ENCODE measurements at places on chromosomes 4 and X.

DNA sequence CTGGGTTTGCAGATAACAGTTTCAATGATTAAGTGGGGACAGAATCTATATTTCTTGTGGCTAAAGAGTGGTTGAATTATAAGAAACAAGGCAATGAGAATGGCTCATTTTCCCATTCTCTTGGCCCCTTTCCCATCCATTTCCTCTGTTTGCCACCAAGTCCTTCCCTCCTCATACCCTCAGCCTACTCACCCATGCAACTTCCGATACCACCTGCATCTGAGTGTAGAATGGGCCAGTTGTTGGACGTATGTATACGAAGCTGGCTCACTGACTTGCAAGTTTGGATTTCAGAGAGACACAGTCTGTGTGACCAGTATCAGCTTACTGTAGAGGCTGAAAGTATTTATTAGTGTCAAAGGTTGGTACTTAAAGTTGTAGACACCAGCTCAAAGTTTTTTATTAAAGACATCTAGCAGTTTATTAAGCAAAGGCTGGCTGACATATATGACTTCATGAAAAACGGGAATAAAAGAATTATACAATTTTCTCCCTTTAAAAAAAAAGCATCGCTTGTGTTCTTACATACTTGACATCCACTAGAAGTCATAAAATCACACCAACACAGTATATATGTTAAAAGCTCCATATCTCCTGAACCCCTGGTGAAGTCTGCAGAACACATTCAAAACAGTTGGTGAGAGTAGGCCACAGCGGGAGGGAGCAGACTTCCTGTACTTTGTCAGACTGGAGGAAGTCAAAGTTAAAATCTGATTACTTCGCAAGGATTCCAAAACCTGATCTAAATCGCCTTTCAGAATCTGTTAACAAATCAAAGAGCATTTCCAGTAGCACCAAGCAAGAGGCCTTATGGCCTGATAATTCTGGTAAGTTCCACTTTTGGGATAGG lies 22.4 kb upstream of the STIM2 start:
- DNase-seq, result no peak

DNA sequence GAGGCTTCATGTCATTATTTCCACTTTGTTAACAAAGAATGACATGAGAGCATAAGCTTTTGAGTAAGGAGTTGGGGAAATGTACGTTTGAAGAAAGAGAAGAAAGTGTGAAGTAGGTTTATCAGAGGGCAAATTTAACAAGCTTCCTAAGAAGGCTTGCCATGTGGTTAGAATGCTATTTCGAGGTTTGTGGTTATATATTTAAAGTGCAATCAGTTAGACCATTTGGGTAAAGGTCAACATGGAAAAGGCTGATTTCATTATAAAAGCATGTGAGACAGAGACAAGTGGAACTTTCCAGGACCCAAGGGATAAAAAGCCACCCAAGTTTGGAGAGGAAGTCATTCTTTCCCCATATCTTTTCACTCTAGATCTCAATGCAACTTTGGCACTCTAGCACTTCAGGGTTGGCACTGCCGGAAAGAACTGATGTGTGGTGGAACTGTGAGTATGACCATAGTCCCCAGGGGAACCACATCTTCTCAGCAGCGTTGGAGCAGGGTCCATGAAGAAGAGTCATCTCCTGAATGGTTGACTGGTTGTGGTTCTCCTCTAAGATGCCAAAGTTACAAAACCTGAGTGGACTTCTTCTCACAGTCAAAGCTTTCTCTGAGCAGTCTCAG lies 529.9 kb downstream of the MID1IP1 start:
- DNase-seq, result no peak

DNA sequence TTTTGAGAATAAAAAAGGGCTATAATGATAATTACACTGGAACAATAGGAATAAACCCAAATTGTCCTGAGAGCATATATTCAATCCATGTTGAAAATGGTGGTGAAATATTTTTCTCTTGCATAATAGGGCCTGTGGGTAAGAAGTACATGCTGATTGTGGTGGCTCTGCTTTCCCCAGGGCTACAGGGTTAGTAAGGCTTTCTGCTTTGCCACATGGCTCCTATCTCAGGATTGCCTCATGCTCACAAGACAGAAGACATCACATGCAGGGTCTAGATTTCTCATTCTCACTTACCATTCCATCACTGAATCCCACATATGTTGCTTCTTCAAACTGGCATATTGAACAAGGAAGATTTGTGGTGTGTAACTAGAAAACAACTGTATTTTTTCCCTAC lies 12.4 kb upstream of the VEGFC start:
- no peak for DNase-seq

- peak; percentile 33 for DNase-seq
These were observed 119.7 kb downstream of the CHRDL1 start for GRCh38 chrX:110675886-110676285.

GRCh38 chr4:144582105-144582850 lies 63.7 kb upstream of the HHIP start:
- DNase-seq, result no peak

DNA sequence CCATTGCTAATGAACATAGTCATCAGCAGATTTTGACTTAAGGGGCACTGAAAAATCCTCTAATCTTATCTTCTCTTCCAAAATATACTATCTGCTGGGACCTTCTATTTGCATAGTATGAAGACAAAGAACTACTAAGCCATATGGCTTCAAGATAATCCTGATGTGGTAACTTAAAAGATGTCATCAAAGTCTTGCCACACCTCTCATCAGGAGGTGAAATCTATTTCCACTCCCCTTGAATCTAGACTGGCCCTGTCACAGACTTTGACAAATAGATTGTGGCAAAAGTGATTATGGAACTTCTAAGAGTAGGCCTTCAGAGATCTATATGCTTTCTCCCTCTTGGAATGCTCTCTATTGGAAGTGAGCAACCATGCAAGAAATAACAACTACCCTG lies 27.3 kb upstream of the TET2 start:
- DNase-seq, result no peak

GRCh38 chrX:85111347-85111746 lies 107.7 kb downstream of the APOOL start:
- peak; percentile 49 for DNase-seq

DNA sequence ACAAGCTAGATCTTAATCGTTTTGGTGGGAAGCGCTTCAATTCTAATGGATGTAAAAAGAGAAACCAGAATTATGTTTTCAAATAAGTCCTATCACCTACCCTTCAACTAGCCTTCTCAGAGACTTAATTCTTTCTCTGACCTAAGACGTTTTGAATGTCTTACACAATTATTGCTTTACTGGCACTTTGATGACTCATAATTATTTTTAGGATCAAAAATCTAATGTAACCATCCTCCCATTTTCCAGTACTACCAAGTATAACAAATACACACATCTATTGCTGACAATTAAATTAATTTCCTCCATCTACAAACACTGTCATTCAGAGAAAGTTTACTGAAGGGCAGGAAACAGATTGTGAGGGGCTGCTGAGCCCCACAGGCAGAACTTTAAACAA lies 108.6 kb downstream of the PPP3CA start:
- no peak for DNase-seq

DNA sequence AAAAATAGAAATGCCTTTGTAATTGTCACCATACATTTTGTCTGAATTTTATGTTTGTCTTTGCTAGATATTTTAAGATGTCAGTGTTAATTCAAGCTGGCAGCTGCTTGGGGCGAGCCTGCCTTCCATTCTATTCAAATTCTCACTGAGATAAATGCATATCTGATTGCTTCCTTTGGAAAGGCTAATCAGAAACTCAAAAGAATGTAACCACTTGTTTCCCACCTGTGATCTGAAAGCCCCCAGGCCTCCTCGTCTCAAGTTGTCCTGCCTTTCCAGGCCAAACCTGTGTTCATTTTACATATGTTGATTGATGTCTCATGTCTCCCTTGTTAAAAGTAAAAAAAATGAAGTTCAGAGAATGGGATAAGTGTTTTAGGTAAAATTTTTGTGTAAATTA lies 318.7 kb upstream of the TECRL start:
- DNase-seq, result peak; percentile 40

GRCh38 chrX:46340696-46341095 lies 204.5 kb downstream of the ZNF674 start:
- DNase-seq, result no peak

DNA sequence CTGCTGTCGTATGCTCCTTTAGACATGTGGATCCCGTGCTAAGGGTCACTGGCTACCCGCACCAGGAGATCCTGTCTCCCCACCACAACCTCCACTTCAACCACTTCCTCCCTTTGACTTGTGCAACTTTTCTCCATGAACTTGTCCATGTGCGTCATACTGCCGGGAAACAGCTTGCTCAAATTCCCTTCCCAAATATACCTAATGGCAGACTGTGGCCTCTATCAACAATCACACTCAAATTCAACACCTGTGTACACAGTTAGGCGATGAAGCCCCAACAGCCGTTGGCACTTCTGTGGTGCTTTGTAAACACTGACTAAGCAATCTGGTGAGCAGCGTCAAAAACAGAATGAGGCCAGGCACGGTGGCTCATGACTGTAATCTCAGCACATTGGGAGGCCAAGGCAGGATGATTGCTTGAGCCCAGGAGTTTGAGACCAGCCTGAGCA lies 49.5 kb downstream of the CD99L2 start:
- DNase-seq, result no peak

DNA sequence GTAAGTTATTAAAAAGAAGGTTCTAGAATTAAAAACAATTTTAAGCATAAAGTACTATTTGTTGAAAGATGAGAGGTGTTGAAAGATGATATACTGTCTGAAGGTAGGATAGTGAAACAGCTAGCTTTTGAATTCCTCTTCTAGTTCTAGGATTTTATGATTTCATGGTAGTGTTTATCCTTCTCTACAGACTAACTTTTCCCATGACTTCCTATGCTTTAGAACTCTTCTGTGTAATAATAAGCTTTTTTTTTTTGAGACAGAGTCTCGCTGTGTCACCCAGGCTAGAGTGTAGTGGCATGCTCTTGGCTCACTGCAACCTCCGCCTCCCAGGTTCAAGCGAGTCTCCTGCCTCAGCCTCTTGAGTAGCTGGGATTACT lies 96.0 kb upstream of the NUDT6 start:
- DNase-seq, result no peak

- DNase-seq, result no peak
These were observed 189.5 kb downstream of the GASK1B start for GRCh38 chr4:157983300-157983699.

- peak; percentile 76 for DNase-seq
These were observed 87.6 kb downstream of the ABLIM2 start for GRCh38 chr4:8070736-8071718.

GRCh38 chrX:2251211-2251610 lies 249.6 kb downstream of the DHRSX start:
- DNase-seq, result no peak

DNA sequence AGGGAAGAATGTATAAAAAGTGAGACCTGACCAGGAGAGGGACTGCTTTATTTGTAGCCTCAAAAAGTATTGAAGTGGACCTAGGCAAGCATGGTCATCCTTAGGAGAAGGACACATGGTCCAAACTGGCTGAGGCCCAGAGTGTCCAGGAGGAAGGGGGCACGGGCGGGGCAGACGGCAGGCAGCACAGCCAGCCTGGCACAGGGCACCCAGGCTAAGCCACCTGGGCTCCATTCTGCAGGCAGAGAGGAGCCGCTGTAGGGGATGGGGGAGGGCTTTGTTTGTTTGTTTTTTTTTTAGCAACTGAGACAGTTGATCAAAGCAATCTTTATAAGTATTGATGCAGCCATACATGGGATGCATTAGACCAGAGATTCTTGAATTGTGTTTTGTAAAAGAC lies 188.6 kb downstream of the PRDM5 start:
- DNase-seq, result no peak

DNA sequence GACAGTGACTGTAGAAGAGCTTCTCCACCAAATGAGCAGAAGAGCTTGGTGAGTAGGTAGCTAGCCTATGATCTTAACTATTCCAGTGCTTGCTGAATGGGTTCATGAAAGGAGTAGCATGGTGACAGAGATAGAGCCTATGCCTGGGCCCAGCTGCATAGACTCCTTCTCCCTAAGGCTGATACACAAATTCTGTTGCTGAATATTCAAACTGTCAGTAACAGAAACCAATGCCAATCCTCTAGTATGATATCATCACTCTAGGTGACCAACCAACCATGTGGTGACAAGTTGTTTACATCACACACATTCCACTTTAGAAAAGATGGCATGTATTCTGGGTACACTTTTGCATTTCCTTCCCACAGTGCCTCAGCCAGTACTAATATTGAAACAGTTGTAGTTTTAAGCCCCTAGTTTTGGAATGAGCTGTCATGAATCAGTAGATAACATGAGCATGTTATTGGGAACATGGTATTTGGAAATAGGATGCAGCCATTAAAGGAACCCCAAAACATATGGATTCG lies 103.4 kb upstream of the GRXCR1 start:
- no peak for DNase-seq

- DNase-seq, result no peak
These were observed 33.4 kb upstream of the RASGEF1B start for GRCh38 chr4:81505004-81505598.

GRCh38 chr4:151887816-151888180 lies 127.0 kb upstream of the GATB start:
- DNase-seq, result no peak

- DNase-seq, result no peak
These were observed 2.8 kb upstream of the SEL1L3 start for GRCh38 chr4:25865586-25865985.

- DNase-seq, result peak; percentile 11
These were observed 61.3 kb upstream of the TXK start for GRCh38 chr4:48195374-48195773.

- no peak for DNase-seq
These were observed 66.2 kb downstream of the IL15 start for GRCh38 chr4:141702472-141703182.

DNA sequence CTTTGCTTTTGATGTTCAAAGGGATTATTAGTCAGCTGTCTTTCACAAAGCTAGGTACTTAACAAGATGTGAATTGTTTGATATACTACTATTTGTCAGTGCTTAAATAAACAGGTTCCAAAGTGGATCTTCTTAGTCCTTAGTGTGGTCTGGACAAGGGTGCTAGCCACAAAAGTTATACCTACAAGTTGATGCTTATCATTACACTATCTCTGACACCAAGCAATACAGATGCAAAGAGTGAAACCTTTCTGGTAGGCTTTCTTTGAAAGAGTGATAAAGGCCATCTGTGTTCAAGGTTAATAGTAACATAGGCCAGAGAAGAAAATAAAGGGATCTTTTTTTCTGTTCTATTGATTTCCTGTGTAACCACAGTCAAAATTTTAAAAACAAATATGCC lies 12.2 kb upstream of the RBPJ start:
- DNase-seq, result no peak

DNA sequence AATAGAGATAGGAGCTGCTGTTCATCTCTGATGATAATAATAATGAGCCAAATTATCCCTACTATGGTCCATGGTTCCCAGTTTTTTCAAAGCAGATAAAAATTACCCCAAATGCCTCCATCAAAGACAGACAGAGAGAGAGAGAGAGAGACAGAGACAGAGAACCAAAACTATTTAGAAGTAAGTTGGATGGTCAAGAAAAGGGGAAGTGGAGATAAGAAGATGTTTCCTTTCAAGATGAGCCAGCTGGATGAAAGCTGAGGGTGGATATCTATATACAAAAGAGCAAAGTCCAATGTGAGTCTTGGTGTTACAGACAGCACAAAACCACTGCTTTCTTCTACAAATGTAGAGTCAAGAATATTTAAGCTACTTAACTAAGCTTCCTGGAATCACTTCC lies 173.9 kb downstream of the GRIA3 start:
- DNase-seq, result no peak
